ENCODE measurements at places on chromosomes 12 and 14.

GRCh38 chr12:108055141-108055540 lies 73.9 kb upstream of the WSCD2 start:
- DNase-seq = no peak
- no peaks in the 10 kb centered on the region for H3K27me3 ChIP-seq
- no peaks in the 10 kb centered on the region for H3K36me3 ChIP-seq
- H3K27ac ChIP-seq = no peak overlapping the region
- no peaks in the 10 kb centered on the region for H3K4me1 ChIP-seq

- H3K36me3 ChIP-seq = no peaks in the 10 kb centered on the region
- no peak overlapping the region for H3K27ac ChIP-seq
- DNase-seq = no peak
- no peak overlapping the region for H3K4me3 ChIP-seq
- H3K4me1 ChIP-seq = no peaks in the 10 kb centered on the region
Observed at GRCh38 chr12:104747955-104748354, 210.1 kb downstream of the SLC41A2 start.

- H3K27me3 ChIP-seq = no peaks in the 10 kb centered on the region
- H3K27ac ChIP-seq = no peak overlapping the region
- H3K36me3 ChIP-seq = no peaks in the 10 kb centered on the region
- H3K4me1 ChIP-seq = no peaks in the 10 kb centered on the region
- H3K4me3 ChIP-seq = no peak overlapping the region
- DNase-seq = no peak
Observed at GRCh38 chr12:20865873-20866272, 55.4 kb downstream of the SLCO1B3 start.

- H3K27ac ChIP-seq = no peak overlapping the region
- H3K36me3 ChIP-seq = no peaks in the 10 kb centered on the region
- H3K4me1 ChIP-seq = no peaks in the 10 kb centered on the region
- DNase-seq = no peak
- no peaks in the 10 kb centered on the region for H3K27me3 ChIP-seq
- no peak overlapping the region for H3K4me3 ChIP-seq
Observed at GRCh38 chr12:59736786-59737185, 141.0 kb downstream of the SLC16A7 start.

GRCh38 chr12:40158592-40159111 lies 52.8 kb upstream of the SLC2A13 start:
- H3K27ac ChIP-seq = peak overlapping the region; percentile 72
- H3K27me3 ChIP-seq = no peaks in the 10 kb centered on the region
- DNase-seq = peak; percentile 67
- no peak overlapping the region for H3K4me3 ChIP-seq
